ENCODE measurements at places on chromosomes 3 and 15.

DNA sequence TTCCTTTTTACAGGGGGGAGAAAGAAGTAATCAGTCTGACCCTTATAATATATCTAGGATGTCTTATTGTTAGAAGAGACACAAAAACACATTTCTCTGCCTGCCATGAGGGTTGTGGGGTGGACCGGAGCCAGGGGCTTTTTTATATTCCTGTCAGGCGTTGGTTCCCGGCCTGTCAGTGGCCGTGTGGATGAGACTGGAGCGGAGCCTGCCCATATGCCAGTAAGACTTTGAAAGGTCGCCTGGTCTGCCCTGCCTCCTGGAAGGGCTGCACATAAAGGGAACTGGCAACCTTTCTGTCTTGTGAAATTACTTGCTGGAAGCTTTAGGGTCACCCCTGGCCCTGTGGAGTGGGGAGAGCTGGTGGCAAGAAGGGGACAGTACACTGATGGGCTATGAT, 34.7 kb downstream of the MAP3K13 start:
- no peak for DNase-seq

DNA sequence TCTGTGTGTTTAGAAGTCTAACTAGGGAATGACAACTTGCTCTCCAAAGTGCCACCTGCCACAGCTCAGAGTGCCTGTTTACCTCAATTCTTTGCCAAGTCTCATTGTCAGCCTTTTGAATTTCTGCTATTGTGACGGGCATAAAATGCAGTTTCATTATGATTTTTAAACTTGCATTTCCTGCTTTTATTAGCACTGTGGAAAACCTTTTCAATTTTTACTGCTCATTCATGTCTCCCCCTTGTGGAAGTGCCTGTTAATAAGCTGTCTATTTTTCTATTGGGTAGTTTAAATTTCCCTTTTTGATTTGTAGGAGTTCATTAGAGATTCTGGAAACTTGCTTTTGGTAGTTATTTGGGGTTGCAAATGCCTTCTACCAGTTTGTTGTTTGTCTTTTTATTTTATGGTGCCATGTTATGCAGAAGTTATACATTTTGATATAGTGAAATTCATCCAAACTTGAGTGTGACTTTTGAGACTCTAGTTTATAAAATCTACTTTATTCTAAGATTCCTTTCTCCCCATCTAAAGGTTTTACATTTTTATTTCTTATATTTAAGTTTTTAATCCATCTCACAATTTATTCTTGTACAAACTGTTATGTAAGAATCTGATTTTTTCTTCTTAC, 53.9 kb upstream of the FRMD4B start:
- DNase-seq = no peak

DNA sequence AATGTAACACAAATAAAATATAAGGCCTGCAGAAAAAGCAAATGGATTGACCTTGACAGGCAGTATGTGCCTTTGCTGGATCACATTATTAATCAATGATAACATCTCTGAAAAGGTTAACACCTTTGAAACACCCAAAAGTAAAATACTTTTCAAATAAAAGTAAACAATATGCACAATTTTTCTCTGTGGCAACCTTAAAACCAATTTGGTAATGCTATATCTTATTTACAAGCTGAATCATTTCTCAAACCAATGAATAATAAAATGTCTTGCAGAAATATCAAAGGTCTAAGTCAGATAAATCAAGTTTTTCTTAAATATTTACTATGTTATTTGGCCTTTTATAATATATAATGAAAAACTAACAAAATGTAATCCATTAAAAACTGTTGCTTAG, 1018.7 kb downstream of the ROBO1 start:
- DNase-seq = no peak

- DNase-seq = no peak
Measured at GRCh38 chr3:152026033-152026556, 152.7 kb downstream of the SUCNR1 start.

GRCh38 chr3:50390508-50391224, 31.3 kb upstream of the TMEM115 start:
- no peak for DNase-seq
